Transverse colon (tissue), 4 donors: ENCODE measurements at places on chromosomes 1 and 21. TPM values are rescaled to one million over a fixed set of nuclear protein-coding genes. Genes with fewer than 3 reads are reported as not detected.

Gene CCDC30
- 0.75 TPM for total RNA-seq

DNA sequence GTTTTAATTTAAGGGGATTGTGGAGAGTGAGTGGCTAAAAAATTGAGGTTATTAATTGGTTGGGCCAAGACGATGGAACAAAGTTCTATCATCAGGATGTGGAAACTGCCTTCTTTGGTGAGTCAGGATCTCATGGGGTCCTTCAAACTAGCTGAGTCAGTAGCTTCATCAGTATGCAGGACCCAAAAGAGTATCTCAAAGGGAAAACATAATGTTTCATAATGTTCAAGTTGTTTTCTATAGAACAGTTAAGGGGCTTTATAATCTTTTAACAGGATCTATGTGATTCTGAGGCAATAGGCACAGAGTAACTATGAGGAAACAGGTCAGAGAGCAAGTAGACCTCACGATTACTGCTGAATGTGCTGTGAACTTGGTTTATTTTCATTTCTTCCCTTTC, 3.2 kb upstream of the OLFML2B start:
- H3K4me3 ChIP-seq: no peak overlapping the region
- H3K27me3 ChIP-seq: peaks cover 21% of the 10 kb centered on the region
- peaks cover 3% of the 10 kb centered on the region for H3K4me1 ChIP-seq
- DNase-seq: no peak
- H3K27ac ChIP-seq: no peak overlapping the region

Gene GTF2B
- total RNA-seq: 30.3 TPM

DNA sequence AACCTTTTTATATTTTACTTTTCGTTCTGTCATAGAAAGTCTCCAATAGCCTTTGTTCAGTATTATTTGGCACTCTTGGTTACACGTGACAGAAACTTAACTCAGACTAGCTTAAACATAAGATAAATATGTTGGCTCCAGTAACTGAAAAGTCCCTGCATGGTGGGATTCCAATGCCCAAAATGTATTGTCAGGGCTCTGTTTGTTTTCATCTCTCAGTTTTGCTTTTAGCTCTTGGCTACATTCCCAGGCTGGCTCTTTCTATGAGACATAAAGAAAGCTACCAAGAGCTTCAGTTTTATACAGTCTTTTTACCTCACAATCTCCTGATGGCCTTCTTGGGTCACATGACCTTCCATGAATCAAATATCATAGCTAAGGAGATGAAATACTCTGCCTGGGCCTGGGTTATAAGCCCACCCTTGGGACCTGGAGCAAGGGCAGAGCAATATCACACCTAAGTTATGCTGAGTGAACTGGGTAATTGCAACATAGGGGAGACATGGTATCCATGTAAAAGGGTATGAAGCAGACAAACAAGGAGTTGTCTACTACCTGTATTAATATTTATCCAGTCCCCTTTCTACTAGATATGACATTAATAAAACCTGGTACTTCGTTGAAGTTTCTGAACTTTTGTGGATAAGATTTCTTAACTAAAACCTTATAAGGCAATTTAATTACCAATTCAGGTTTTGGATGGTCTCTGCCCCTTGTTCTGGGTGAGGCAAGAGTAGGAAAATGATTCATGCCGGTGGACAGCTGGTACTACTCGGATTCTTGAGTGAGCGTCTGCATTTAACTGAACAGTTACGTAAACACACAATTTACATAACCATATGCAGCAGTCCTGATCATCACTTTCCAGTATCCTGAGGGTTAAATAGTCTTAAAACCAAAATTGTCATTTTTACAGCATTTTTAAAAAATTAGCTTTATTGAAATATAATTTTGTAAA, 442.3 kb downstream of the GPATCH2 start:
- H3K4me1 ChIP-seq: no peaks in the 10 kb centered on the region
- H3K27ac ChIP-seq: no peak overlapping the region
- no peak overlapping the region for H3K4me3 ChIP-seq

DNA sequence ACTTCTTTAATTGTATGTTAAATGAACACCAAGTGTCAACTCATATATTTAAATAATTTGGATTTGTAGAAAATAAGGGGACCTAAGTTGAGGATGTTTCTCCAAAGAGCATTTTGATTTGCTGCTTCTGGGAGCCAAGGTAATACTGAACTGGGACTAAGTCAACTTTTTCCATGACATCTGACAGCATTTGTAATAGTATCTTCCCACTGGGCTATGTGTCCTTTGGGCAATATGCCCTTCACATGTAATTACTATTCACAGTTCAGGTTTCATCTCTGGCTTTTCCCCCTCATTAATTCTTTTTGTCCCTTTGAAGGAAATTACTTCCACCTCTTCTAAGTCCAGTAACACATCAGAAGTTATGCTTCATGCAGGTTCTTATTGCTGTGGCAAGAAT, 36.7 kb upstream of the HP1BP3 start:
- H3K4me1 ChIP-seq: no peaks in the 10 kb centered on the region
- no peak for DNase-seq
- H3K4me3 ChIP-seq: no peak overlapping the region
- no peaks in the 10 kb centered on the region for H3K36me3 ChIP-seq

Gene HSD11B1
- 2.6 TPM for total RNA-seq

Gene FAM131C
- 1.2 TPM for total RNA-seq

Gene LCE6A
- not detected for total RNA-seq

GRCh38 chr1:219580009-219580676, 32.8 kb downstream of the ZC3H11B start:
- H3K27me3 ChIP-seq: no peaks in the 10 kb centered on the region
- H3K36me3 ChIP-seq: no peaks in the 10 kb centered on the region
- no peak overlapping the region for H3K4me3 ChIP-seq
- H3K27ac ChIP-seq: no peak overlapping the region
- H3K4me1 ChIP-seq: no peaks in the 10 kb centered on the region
- no peak for DNase-seq

DNA sequence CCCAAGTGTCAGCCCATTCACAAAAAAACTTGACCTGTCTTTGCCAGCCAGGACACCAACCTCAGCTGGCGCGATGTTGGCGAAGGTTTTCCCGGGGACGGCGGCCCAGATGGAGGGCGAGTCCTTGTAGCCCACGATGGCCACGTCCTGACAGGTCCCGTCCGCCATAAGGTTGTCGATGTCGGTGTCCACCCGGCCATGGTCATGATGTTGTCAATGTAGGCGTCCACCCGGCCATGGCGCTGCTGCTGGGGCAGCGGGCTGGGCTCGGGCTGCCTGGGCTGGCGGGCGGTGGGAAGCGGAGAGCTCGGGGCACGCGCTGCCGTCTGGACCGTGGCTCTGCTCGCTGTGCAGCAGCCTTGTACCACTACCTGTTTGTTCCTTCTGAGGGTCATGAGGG, 18.3 kb upstream of the MYOC start:
- no peak overlapping the region for H3K27ac ChIP-seq
- no peak overlapping the region for H3K4me3 ChIP-seq
- no peaks in the 10 kb centered on the region for H3K36me3 ChIP-seq
- no peaks in the 10 kb centered on the region for H3K27me3 ChIP-seq
- DNase-seq: no peak

DNA sequence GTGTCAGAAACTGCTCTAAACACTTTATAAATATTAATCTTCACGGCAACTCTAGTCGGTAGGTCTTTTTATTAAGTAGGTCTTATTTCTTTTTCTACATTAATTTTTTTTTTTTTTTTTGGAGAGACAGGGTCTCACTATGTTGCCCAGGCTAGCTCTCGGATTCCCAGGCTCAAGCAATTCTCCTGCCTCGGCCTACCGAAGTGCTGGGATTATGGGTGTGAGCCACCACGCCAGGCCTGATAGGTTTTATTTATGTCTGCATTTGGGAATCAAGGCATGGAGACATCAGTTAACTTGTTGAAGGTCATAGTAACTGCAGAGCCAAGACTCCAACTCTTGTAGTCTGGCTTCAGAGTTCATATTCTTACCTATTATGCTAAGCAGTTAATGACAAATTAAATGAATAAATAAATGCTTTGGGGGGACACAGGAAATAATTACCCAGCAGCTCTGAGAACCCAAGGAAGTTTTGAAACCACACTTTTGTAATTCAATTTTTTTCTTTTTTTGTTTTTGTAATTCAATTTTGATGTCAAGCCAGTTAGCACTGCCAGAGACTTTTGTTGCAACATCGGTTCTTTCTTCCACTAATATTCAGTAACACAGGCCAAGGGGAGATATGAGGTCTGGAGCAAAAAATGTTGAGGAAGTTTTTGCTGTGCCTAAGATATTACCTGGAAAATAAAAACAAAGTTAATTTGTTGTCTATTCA, 9.4 kb upstream of the UAP1 start:
- H3K4me3 ChIP-seq: no peak overlapping the region
- H3K36me3 ChIP-seq: no peaks in the 10 kb centered on the region

DNA sequence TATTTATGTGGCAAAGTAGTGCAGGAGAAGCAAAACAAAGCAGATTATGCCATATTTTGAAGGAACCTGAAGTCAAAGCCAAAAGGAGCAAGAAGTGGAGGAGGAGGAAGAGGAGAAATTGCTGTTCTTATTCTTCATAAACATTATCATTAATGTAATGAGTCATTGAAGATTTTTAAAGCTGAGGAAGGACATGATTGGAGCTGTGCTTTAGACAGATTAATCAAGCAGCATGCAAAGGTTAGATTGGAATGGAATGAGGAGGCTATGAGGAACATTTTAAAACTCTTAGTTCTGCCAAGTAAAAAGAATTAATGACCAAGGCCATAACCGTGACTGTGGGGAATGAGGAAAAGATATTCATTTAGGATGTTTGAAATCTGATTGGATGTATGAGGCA, 33.0 kb upstream of the HSD17B7 start:
- no peaks in the 10 kb centered on the region for H3K4me1 ChIP-seq
- no peak overlapping the region for H3K4me3 ChIP-seq
- H3K36me3 ChIP-seq: no peaks in the 10 kb centered on the region
- DNase-seq: no peak
- H3K27me3 ChIP-seq: no peaks in the 10 kb centered on the region
- peak overlapping the region; percentile 13 for H3K27ac ChIP-seq

Gene SH3D21
- 16.5 TPM for total RNA-seq

Gene MAP3K7CL
- total RNA-seq: 9.3 TPM

- no peaks in the 10 kb centered on the region for H3K36me3 ChIP-seq
- DNase-seq: no peak
- H3K27ac ChIP-seq: no peak overlapping the region
- H3K27me3 ChIP-seq: no peaks in the 10 kb centered on the region
These were observed 12.7 kb downstream of the INSL5 start for GRCh38 chr1:66788231-66788939.

Gene HTR6
- total RNA-seq: not detected

GRCh38 chr1:158434741-158435140, 8.7 kb upstream of the OR10K2 start:
- H3K27me3 ChIP-seq: no peaks in the 10 kb centered on the region
- H3K4me1 ChIP-seq: no peaks in the 10 kb centered on the region
- no peaks in the 10 kb centered on the region for H3K36me3 ChIP-seq

- H3K27ac ChIP-seq: no peak overlapping the region
- H3K4me1 ChIP-seq: peaks cover 5% of the 10 kb centered on the region
- H3K27me3 ChIP-seq: no peaks in the 10 kb centered on the region
- H3K36me3 ChIP-seq: no peaks in the 10 kb centered on the region
- no peak for DNase-seq
- H3K4me3 ChIP-seq: no peak overlapping the region
These were observed 32.1 kb downstream of the SERTAD4 start for GRCh38 chr1:210264496-210265380.

DNA sequence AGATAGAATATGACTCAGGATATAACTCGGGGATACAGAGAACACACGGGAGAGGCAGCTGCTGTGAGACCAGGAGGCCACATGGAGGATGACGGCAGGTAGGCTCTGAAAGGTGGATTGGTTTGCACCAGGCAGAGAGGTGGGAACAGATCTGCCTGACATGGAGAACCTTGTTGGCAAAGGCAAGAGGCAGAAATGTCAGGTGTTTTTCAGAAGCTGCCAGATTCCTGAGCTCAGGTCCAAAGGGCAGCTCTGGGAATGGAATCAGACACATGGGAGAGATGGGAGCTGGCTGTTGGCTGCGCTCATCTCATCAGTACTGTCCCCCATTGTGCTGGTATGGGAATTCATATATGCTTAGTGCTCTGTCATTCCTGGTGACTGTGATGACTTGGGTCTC, 19.2 kb downstream of the SYT6 start:
- no peaks in the 10 kb centered on the region for H3K36me3 ChIP-seq
- peaks cover 5% of the 10 kb centered on the region for H3K27me3 ChIP-seq
- DNase-seq: no peak
- H3K4me1 ChIP-seq: no peaks in the 10 kb centered on the region
- no peak overlapping the region for H3K27ac ChIP-seq

Gene SLC1A7
- 1.1 TPM for total RNA-seq

- no peaks in the 10 kb centered on the region for H3K4me1 ChIP-seq
- H3K27ac ChIP-seq: no peak overlapping the region
- no peaks in the 10 kb centered on the region for H3K36me3 ChIP-seq
- H3K4me3 ChIP-seq: no peak overlapping the region
These were observed 1211.9 kb downstream of the MRPL39 start for GRCh38 chr21:24395320-24395923.

- H3K27ac ChIP-seq: peak overlapping the region; percentile 28
- H3K4me1 ChIP-seq: peaks cover 9% of the 10 kb centered on the region
- no peak overlapping the region for H3K4me3 ChIP-seq
- DNase-seq: peak; percentile 43
- no peaks in the 10 kb centered on the region for H3K27me3 ChIP-seq
- H3K36me3 ChIP-seq: no peaks in the 10 kb centered on the region
These were observed 2.2 kb upstream of the SEMA4A start for GRCh38 chr1:156151093-156151688.

DNA sequence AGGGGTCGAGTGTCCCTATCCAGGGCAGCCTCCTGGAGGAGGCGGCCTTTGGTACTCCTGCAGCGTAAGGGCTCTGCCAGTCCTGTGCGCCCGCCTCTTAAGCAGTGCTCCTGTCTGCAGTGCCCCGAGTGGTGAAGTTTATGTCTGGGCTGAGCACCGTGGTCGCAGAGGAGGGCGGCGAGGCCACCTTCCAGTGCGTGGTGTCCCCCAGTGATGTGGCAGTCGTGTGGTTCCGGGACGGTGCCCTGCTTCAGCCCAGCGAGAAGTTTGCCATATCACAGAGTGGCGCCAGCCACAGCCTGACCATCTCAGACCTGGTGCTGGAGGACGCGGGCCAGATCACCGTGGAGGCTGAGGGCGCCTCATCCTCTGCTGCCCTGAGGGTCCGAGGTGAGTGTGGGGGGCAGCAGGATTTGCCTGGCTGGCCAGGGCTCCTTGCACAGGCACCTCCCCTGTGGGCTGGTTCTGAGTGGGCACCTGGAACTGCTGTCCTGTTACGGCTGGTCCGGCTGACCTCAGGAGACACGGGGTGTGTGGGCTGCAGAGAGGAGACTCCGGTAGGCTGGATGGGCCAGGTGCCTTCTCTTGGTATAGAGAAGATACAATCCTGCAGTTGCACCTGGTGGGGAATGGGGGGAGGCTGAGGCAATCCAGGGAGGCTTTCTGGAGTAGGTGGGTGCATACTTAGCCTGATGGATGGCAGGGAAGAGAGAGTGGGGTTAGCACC, 66.8 kb downstream of the OBSCN start:
- H3K4me1 ChIP-seq: peaks cover 13% of the 10 kb centered on the region
- no peaks in the 10 kb centered on the region for H3K36me3 ChIP-seq
- H3K4me3 ChIP-seq: no peak overlapping the region
- no peak for DNase-seq
- no peak overlapping the region for H3K27ac ChIP-seq
- H3K27me3 ChIP-seq: no peaks in the 10 kb centered on the region

Gene LORICRIN
- total RNA-seq: not detected

Gene AMPD1
- total RNA-seq: 0.82 TPM

GRCh38 chr1:168725060-168725459, 3.9 kb downstream of the DPT start:
- no peak for DNase-seq
- no peaks in the 10 kb centered on the region for H3K27me3 ChIP-seq
- H3K4me3 ChIP-seq: no peak overlapping the region
- H3K4me1 ChIP-seq: no peaks in the 10 kb centered on the region
- H3K27ac ChIP-seq: no peak overlapping the region
